ENCODE measurements at places on chromosomes 7 and 10. TPM values are rescaled to one million over a fixed set of nuclear protein-coding genes. Genes with fewer than 3 reads are reported as not detected.

LIPK gene
- not detected for total RNA-seq

BICC1 gene
- 19.6 TPM for total RNA-seq

LOXL4 gene
- total RNA-seq, result 1.7 TPM

HIPK2 gene
- 27.4 TPM for total RNA-seq

GIMAP4 gene
- total RNA-seq, result not detected

ZNF804B gene
- total RNA-seq, result not detected

RPEL1 gene
- 0.07 TPM for total RNA-seq

EPDR1 gene
- 84.6 TPM for total RNA-seq

NSMCE4A gene
- total RNA-seq, result 56.9 TPM

BAIAP2L1 gene
- total RNA-seq, result 45.8 TPM

ARL3 gene
- 14.4 TPM for total RNA-seq

CYP3A5 gene
- total RNA-seq, result 1.9 TPM

ADAMTS14 gene
- total RNA-seq, result 0.16 TPM

ACTL6B gene
- total RNA-seq, result not detected

VIPR2 gene
- total RNA-seq, result not detected

SPDYE2B gene
- total RNA-seq, result not detected

NRG3 gene
- not detected for total RNA-seq

Measured in A549 treated with Mapracorat at 1 μM for 4 hours (cell line).